ENCODE measurements at places on chromosomes 2 and 18.

GRCh38 chr2:144505245-144505831 lies 14.6 kb downstream of the ZEB2 start:
- DNase-seq: no peak

DNA sequence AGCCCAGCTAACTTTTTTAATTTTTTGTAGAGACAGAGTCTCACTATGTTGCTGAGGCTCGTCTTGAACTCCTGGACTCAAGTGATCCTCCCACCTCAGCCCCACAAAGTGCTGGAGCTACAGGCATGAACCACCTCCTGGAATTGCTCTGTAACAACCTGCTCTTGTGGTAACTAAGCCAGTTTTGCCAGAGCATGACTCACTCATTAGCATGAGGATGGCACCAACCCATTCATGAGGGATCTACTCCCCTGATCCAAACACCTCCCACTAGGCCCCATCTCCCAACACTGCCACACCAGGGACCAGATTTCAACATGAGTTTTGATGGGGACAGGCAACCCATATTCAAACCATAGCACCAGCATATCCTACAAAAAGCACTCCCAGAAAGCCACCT lies 348.9 kb upstream of the RAB12 start:
- DNase-seq: no peak

DNA sequence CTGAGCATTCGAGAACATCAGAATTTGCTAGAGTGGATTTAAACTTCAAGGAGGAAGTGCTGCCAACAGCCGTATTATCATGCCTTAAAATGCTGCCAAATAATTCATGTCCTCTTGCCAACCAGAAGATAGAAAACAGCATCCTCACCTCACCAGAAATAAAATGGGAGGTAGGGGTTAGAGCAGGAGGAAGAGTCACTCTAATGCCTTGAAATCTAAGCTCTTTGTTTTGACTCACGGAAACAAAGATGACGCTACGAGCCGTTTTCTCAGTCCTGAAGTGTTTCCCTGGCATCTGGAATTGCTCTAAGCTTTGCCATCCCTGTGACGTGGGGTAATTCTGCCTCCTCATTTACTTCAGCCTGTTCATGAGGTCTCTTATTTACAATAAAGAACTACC lies 97.1 kb downstream of the PRPF40A start:
- no peak for DNase-seq

DNA sequence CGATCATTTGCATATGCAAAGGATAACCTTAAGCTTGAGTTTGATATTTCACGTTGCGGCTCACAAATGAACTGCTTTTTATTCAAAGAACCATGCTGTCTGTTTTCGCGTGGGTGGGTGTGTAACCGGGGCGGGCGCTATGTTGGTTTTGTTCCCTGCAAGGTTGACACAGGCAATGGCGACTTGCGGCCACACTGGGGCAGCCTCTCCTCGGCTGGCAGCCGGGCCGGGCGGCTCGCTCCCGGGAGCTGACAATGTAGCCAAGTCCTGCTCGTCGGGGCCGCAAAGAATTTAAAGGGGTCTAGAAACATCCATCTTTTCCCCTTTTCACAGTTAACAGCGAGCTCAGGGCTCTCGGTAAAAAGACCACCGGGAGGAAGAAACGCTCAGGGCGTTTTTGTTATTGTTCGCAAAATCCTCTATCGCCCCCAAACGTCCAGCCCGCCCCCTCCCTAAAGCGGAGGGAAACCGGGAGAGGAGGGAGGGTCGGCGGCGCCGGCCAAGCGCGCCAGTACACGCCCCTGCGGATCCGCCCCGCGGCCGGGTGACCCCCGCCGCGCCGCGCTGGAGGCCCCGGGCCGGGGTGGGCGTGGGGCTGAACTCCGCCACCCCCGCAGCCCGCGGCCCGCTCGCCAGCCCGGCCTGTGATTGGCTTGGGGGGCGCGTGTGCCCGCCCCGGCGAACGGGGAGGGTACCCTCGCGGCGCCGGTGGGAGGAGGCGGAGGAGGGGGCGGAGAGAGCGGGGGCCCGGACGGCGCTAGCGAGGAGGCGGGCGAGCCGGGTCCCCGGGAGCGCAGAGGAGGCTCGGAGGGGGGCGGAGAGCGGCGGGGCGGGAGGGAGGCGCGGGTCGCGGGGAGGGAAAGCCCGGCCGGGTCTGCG lies at the start of gene NEDD4L:
TSS of gene NEDD4L (plus strand) at position 736 of the 879 bp plus-strand sequence. CDS start 435 bp downstream, outside the sequence.
- peak; percentile 65 for DNase-seq

GRCh38 chr2:95346738-95347671 lies 49.9 kb downstream of the KCNIP3 start:
- DNase-seq: no peak

GRCh38 chr2:106339609-106340008 lies 128.6 kb downstream of the RGPD3 start:
- no peak for DNase-seq

- no peak for DNase-seq
These were observed 38.6 kb upstream of the MYCN start for GRCh38 chr2:15901808-15902130.

DNA sequence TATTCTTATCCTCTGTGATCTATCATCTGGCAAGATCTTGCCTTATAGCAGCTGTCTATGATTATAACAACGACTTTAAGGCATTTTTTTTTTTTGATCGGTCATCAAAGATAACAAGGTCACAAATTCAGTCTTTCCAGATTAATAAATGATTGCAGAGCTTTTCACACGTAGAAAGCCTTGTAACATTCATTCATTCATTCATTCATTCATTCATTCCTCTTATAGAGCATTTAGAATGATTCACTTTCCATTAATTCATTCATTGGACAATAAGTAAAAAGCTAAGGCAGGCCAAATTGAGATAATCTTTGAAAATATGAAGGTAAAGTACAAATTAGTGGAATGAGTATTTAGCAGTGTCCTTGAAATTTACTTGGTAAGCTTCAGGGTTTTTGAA lies 223.7 kb downstream of the NUP35 start:
- no peak for DNase-seq

GRCh38 chr2:7953195-7953594 lies 728.7 kb upstream of the ID2 start:
- DNase-seq: no peak

- DNase-seq: no peak
These were observed 82.6 kb upstream of the TANK start for GRCh38 chr2:161077367-161078210.

- no peak for DNase-seq
These were observed 12.7 kb upstream of the CABLES1 start for GRCh38 chr18:23122334-23123229.

GRCh38 chr2:187890690-187891089 lies 336.5 kb upstream of the TFPI start:
- no peak for DNase-seq

- no peak for DNase-seq
These were observed 807 bp downstream of the PELI1 start for GRCh38 chr2:64143169-64144056.

GRCh38 chr2:8285081-8285480 lies 396.8 kb upstream of the ID2 start:
- DNase-seq: no peak

DNA sequence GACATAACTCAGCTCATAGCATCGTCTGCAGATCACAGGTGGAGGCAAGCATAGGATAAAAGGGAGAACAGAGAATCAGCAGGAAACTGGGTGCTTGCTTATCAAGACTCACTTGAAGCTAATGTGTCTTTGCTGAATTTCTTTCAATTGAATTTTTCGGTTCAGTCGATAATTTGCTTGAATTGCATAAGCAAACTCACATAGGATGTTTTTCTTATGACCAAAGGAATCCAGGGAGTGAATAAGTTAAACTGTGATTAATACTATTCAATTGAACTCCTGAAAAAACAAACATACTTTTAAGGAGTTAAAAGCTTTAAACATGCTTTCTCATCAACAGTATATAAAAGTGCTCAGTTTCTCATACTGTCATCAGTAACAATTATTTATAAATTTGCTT lies 707.1 kb upstream of the ACVR2A start:
- DNase-seq: no peak

- DNase-seq: no peak
These were observed 301.1 kb downstream of the CCDC85A start for GRCh38 chr2:56484906-56485305.

GRCh38 chr2:53610260-53610659 lies 157.3 kb upstream of the CHAC2 start:
- DNase-seq: no peak

- no peak for DNase-seq
These were observed 38.7 kb downstream of the AAK1 start for GRCh38 chr2:69604836-69605235.

- no peak for DNase-seq
These were observed 480.9 kb upstream of the CHST9 start for GRCh38 chr18:27666016-27666415.
